ENCODE measurements at places on chromosomes 11 and 22. TPM values are rescaled to one million over a fixed set of nuclear protein-coding genes. Genes with fewer than 3 reads are reported as not detected.

- peaks cover 36% of the 10 kb centered on the region for H3K4me1 ChIP-seq
- no peak overlapping the region for H3K27ac ChIP-seq
- DNase-seq: no peak
- no peaks in the 10 kb centered on the region for H3K36me3 ChIP-seq
- no peaks in the 10 kb centered on the region for H3K27me3 ChIP-seq
These were observed 4.8 kb upstream of the FAM118A start for GRCh38 chr22:45304971-45305370.

Gene BACE1
- 3.1 TPM for polyA plus RNA-seq

GRCh38 chr11:30984827-30985226 lies 384.7 kb downstream of the DCDC1 start:
- H3K27me3 ChIP-seq: no peaks in the 10 kb centered on the region
- no peak for DNase-seq
- no peaks in the 10 kb centered on the region for H3K36me3 ChIP-seq
- no peak overlapping the region for H3K4me3 ChIP-seq
- no peaks in the 10 kb centered on the region for H3K4me1 ChIP-seq
- H3K27ac ChIP-seq: no peak overlapping the region

- DNase-seq: no peak
- no peaks in the 10 kb centered on the region for H3K27me3 ChIP-seq
- H3K4me3 ChIP-seq: no peak overlapping the region
These were observed 87.2 kb upstream of the VPREB1 start for GRCh38 chr22:22157348-22157725.

DNA sequence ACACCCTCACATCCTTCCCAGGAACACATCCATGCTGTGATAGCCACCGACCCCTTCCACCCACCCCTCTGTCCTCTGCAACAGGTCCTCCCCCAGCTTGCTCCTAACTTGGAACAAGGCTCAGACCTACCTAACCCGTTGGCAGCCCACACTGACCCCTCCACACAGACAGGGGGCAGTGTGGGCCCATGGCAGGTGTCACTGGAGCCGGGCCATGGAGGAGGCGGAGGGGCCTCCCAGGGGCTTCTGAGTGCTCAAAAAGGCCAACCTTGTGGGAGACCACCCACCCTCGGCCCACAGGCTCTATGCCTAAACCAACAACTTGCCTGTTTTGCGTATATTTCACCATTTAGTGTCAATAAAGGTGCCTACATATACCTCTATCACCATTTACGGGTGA lies 57.0 kb downstream of the CERK start:
- peaks cover 35% of the 10 kb centered on the region for H3K4me1 ChIP-seq
- no peak for DNase-seq
- H3K27me3 ChIP-seq: no peaks in the 10 kb centered on the region
- no peak overlapping the region for H3K4me3 ChIP-seq
- no peak overlapping the region for H3K27ac ChIP-seq

Gene FAT3
- not detected for polyA plus RNA-seq

DNA sequence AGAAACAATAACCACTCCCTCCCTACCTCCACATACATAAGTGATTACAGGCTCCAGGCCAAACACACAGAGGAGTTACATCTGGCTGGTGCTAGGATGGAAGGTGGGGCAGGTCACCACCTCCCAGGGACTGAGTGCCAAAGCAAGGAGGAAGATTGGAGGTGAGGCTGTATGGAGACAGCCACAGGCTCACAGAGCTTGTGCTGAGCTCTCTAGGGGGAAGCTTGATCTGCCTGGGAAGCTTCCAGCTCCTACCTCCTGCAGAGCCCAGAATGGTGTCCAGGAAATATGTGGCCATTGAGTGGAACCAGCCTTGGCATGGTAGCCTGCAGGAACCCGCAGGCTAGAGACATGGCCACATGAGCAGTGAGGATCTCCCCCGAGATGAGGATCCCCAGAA lies 3.6 kb upstream of the MED15 start:
- H3K4me3 ChIP-seq: no peak overlapping the region
- H3K4me1 ChIP-seq: peaks cover 11% of the 10 kb centered on the region
- H3K36me3 ChIP-seq: peaks cover 9% of the 10 kb centered on the region
- no peaks in the 10 kb centered on the region for H3K27me3 ChIP-seq

DNA sequence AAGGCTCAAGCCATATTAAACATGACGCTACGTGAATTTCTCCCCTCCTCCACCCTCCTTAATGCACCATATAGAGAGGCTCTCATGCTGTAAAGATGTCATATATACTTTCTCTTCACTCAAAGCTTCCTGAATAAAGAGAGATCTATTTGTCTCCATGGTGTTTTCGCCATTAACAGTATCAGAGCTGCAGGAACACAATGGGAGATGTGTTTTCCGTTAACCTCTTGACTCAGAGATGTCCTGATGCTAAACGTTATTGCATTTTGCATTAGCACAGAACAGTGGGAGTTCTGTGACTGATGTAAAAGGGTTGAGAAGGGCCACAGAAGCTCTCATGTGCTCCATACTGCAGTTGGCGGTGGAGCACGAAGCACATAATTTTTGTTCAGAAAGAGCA lies 25.7 kb upstream of the BLID start:
- H3K27ac ChIP-seq: no peak overlapping the region
- no peaks in the 10 kb centered on the region for H3K27me3 ChIP-seq
- no peaks in the 10 kb centered on the region for H3K4me1 ChIP-seq
- H3K36me3 ChIP-seq: no peaks in the 10 kb centered on the region
- no peak overlapping the region for H3K4me3 ChIP-seq

DNA sequence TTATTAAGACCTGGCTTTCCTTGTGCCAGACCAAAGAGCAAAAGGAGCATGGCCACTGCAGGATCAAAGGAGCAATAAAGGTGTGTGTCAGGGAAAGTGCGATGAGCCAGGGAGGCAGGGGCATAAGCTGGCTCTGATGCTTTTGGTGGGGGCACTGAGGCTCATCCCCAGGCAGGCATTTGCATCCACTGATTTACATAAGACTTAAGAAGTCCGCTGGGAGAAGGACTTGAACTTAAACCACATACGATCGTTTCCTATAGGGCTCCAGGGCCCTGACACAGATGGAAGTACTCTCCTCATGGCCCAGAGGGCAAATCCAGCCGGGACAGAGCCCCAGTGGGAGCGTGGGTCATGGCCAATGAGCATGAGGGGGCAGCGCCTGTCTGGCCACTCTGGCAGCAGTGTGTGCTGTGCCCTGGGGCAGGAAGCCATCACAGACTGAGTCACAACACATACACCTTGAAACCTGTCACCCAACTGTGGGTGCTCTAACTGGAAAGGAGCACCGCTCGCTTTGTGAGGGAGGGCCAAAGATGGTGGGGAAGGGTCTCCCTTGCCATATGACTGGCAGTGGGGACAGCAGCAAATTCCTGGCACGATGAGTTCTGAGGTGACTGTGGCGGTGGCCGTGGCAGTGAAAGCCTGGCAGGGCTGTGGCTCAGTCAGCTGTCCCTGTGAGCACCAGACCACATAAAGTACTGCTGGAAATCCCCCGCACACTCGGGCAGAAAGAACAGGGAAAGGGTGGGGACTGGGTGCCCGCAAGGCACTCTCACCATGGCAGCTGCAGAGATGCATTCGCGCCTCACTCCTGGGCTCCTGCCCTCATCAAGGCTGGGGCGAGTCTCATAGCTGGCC lies 79.4 kb upstream of the LMO1 start:
- no peak overlapping the region for H3K4me3 ChIP-seq
- no peaks in the 10 kb centered on the region for H3K36me3 ChIP-seq
- H3K27ac ChIP-seq: no peak overlapping the region
- DNase-seq: peak; percentile 25

GRCh38 chr11:60951606-60951903 lies 421 bp downstream of the SLC15A3 start:
- H3K27ac ChIP-seq: peak overlapping the region; percentile 99
- peaks cover 90% of the 10 kb centered on the region for H3K4me1 ChIP-seq
- DNase-seq: no peak
- no peaks in the 10 kb centered on the region for H3K27me3 ChIP-seq
- H3K36me3 ChIP-seq: peaks cover 26% of the 10 kb centered on the region
- H3K4me3 ChIP-seq: peak overlapping the region; percentile 74

DNA sequence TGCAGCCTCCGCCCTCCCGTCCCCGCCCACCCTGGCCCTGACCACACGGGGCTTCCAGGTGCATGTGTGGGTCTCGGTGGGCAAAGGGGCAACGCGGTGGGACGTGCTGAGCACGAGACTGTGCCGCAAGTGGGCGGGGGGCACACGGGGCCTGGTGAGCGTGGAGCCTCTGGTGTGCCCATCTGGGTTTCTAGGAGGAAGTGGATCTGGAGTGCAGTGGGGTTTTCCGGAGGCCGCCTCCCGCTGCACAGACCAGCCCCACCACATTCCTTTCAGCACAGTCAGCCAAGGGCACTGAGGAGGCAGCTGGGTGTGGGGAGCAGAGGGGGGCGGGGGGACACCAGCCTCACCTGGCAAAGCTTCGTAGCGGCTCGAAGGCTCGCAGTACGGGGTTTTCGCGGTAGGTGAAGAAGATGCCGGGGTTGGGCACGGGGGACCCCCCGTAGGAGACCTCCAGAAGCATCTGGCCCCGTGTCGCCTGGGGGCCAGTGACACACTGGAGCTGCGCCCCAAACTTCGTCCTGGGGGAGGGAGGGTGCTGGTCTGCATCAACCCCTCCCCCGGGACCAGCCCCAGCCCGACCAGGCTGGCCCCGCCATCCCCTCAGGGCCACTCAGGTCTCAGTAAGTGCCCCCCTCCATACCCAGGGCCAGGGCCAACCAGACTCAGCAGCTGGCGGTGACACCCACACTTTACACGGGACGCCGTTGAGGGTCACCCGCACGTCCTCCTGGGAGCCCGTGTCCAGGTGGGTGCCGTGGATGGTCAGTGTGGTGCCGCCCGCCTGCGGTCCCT lies 12.4 kb upstream of the MAPK11 start:
- DNase-seq: no peak
- no peak overlapping the region for H3K27ac ChIP-seq
- no peak overlapping the region for H3K4me3 ChIP-seq
- H3K4me1 ChIP-seq: no peaks in the 10 kb centered on the region
- peaks cover 97% of the 10 kb centered on the region for H3K36me3 ChIP-seq

Gene SNX32
- polyA plus RNA-seq: 0.17 TPM

DNA sequence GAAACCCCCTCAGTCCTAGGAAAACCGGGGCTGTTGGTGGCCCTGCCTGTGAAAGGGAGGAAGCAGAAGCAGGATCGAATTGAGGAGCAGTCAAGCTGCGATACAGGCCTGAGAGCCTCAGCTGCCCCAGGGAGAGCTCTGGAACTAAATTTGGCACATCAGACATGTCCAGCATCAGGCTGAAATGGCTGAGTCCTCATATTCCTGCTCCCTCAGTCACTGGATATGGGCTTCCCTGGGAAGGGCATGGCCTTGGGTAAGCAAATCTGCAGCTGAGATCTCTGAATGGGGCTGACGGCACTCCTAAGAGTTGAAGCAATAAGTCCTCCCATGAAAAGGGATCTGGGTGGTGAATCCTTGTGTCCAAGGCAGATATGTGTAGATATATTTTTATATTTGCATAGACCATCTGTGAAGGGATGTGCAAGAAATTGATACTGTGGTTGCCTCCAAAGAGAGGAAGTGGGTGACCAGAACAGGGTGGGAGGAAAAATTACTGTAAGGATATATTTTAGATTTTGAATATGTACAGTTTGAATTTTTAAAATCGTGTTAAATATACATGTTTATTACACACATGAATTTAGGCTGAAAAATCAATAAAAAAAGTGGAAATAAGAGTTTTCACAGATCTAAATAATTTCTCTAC lies 45.5 kb downstream of the APIP start:
- no peak overlapping the region for H3K4me3 ChIP-seq
- no peaks in the 10 kb centered on the region for H3K27me3 ChIP-seq
- H3K4me1 ChIP-seq: peaks cover 11% of the 10 kb centered on the region

GRCh38 chr11:7427733-7428132 lies 57.6 kb upstream of the OLFML1 start:
- H3K27me3 ChIP-seq: peaks cover 5% of the 10 kb centered on the region
- H3K27ac ChIP-seq: no peak overlapping the region
- no peak overlapping the region for H3K4me3 ChIP-seq
- no peaks in the 10 kb centered on the region for H3K36me3 ChIP-seq
- DNase-seq: no peak
- no peaks in the 10 kb centered on the region for H3K4me1 ChIP-seq
